ENCODE measurements at places on chromosomes 12 and 14. TPM values are rescaled to one million over a fixed set of nuclear protein-coding genes. Genes with fewer than 3 reads are reported as not detected.

Gene STRAP
- total RNA-seq = 190 TPM

Gene PPM1H
- 8.2 TPM for total RNA-seq

Gene EML5
- total RNA-seq = 0.84 TPM

Gene GLS2
- not detected for total RNA-seq

Gene KRT82
- total RNA-seq = not detected

Gene COCH
- 26.6 TPM for total RNA-seq

Gene VRTN
- not detected for total RNA-seq

Gene HCAR1
- total RNA-seq = 0.06 TPM

Gene TAS2R19
- not detected for total RNA-seq

Gene BAZ1A
- 30.0 TPM for total RNA-seq

Gene GPR162
- total RNA-seq = 0.93 TPM

Gene ANKRD9
- total RNA-seq = 4.7 TPM

Gene NTF3
- not detected for total RNA-seq

Gene CIT
- total RNA-seq = 13.9 TPM

Gene LIN7A
- 0.62 TPM for total RNA-seq

Gene POLR3B
- 6.0 TPM for total RNA-seq

Gene NPAS3
- total RNA-seq = not detected

Gene B4GALNT3
- total RNA-seq = 1.0 TPM

Gene PTGER2
- total RNA-seq = 2.0 TPM

Gene ABCC9
- total RNA-seq = not detected

Gene JPH4
- not detected for total RNA-seq

Gene DUSP6
- total RNA-seq = 8.5 TPM

Gene ART4
- total RNA-seq = not detected

Gene MYH6
- not detected for total RNA-seq

Gene SLC4A8
- total RNA-seq = 1.6 TPM

Gene PRH2
- total RNA-seq = not detected

Gene SLCO1C1
- not detected for total RNA-seq

Gene R3HDM2
- 9.5 TPM for total RNA-seq

Gene PZP
- total RNA-seq = not detected

Gene TRIM9
- 10.1 TPM for total RNA-seq

Data from A549 treated with DMSO at 1 μM for 4 hours (cell line).